A549 treated with DMSO at 1 μM for 4 hours (cell line): ENCODE measurements at places on chromosomes 1 and 21. TPM values are rescaled to one million over a fixed set of nuclear protein-coding genes. Genes with fewer than 3 reads are reported as not detected.

GBP4 gene
- total RNA-seq: 0.02 to 0.05 TPM (median 0.02 TPM) in 3 of 5 replicates, not detected in the others

RHCE gene
- total RNA-seq: 0.09 to 0.19 TPM (median 0.13 TPM) in 3 of 5 replicates, not detected in the others

CFHR5 gene
- total RNA-seq: not detected in 5 replicates

MYOC gene
- not detected in 5 replicates for total RNA-seq

SYF2 gene
- total RNA-seq: 36.7 to 44.0 TPM (median 38.1 TPM) in 5 replicates

LRRC7 gene
- not detected in 5 replicates for total RNA-seq
